Epithelial cell of proximal tubule (primary cell): ENCODE measurements at places on chromosomes 6 and 20. TPM values are rescaled to one million over a fixed set of nuclear protein-coding genes. Genes with fewer than 3 reads are reported as not detected.

Gene KCNK16
- total RNA-seq, result not detected in 2 replicates

Gene RCAN2
- 1.4 and 5.3 TPM in 2 replicates for total RNA-seq

Gene NR2E1
- not detected in 2 replicates for total RNA-seq

Gene BMP2
- 32.1 and 54.9 TPM in 2 replicates for total RNA-seq

Gene ARHGAP40
- total RNA-seq, result 1.7 and 5.6 TPM in 2 replicates

DNA sequence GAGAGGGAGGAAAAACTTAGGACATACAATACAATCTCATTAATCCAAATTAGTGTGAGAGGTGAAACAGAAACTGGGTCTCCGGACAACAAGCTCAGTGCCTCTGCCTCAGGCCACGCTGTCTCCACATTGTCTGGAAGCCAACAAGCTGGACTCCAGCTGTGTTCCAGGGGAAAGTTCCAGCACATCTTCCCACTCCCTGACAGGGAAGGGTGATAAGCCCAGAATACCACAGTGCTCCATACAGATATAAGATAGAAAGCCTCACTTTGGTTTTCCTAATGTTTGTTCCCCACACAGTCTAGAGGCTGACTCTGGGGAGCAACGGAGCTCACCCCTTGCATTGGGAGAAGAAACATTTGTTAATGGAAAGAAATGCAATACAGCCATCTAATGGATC lies 117.1 kb upstream of the SPTLC3 start:
- DNase-seq, result no peak

GRCh38 chr6:110938171-110938570 lies 20.3 kb upstream of the GTF3C6 start:
- DNase-seq, result no peak

DNA sequence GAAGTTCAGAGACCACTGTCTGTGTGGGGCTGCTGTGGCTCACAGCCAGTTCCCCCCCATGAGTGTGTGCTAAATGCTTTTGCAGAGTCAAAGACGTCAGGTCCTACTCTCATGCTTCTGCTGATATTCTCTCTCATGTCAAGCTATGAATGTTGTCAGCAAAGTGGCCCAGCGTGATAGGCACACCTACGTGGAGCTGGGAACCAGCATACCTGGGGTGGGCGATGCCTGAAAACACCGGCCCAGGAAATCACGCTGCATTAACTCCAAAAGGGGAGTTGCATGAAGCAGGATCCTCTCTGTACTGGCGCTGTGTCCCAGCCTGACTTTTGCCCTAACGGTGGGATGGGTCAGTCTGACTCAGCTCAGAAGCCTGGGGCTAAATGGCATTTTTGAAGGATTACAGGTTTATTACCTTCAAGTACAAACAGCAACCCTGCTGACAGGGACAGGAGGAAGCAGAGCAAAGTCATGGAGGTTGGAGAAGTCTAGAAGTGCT lies 9.0 kb upstream of the MRPS10 start:
- peak; percentile 91 for DNase-seq

GRCh38 chr6:4580361-4580760 lies 195.8 kb upstream of the CDYL start:
- DNase-seq, result no peak

DNA sequence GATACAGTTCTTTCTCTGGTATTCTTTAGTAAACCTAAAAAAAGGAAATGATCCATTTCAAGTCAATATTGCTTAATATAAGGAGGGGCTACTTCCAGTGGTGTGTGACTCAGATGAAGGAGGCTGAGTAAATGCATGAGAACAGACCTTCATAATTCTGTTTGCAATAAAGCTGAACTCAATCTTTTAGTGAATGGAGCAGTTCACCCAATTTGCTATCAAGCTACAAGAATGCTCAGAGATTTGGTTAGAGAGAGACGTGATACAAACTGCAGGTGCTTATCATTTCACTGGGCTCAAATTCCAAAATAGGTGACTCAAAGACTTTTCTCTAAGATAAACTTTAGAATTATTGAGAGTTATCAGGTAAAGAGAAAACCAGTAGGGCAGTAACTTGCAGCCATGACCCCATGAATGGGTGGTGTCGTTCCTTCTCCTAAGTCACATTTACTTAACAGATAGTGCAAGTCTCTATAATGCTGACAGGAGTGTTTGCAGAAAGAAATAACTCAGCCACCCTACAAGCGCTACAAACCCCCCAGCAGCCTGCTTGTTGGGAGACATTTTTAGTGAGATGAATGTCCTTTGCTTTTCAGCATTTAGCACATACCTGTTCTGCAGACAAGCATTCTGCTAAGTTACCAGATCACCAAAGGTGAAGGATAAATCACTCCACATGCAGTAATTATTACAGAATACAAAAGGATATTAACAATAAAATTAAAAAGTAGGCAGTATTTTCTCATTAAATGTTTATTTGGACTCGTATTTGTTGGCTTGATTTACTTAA lies 16.4 kb upstream of the BLOC1S5 start:
- DNase-seq, result peak; percentile 51

DNA sequence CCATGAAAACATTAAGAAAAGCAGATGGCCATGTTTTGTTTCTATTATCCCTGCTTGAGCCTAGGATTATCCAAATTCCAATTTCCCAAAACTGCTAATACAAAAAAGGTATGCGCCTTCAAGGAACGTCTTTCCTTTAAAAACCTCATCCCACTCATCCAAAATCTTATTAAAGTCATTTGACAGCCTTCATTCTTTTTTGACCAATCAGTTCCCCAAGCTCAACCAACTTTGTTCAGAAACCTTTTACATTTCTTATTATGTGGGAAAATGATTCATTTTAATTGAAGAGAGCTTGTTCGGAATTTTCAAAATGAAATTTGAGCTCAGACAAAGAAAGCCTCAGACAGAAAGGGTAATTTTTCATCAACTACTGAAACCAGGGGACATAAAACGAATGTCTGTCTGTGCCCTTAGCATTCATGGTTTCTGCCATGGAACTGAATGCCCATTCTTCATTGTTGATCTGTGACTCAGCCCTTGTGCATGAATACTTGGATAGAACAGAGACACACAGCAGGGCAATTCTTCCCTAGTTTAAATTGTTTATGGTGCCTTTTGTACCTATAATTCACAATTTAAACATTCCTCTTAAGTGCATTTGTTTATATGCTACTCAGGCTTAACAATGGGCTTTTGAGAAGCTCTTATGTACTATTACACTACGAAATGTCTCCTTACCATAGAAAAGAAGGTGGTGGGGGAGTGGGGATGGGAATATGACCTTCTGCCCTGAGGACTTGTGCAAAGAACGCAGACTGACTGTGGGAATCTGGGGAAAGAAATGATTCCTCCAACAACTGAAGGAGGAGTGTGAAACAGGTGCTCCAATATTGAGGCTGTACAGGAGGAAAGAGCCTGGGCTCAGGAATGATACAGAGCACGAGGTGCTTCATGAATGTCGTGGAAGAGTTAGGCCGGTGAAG lies 49.8 kb upstream of the ERVFRD-1 start:
- no peak for DNase-seq

DNA sequence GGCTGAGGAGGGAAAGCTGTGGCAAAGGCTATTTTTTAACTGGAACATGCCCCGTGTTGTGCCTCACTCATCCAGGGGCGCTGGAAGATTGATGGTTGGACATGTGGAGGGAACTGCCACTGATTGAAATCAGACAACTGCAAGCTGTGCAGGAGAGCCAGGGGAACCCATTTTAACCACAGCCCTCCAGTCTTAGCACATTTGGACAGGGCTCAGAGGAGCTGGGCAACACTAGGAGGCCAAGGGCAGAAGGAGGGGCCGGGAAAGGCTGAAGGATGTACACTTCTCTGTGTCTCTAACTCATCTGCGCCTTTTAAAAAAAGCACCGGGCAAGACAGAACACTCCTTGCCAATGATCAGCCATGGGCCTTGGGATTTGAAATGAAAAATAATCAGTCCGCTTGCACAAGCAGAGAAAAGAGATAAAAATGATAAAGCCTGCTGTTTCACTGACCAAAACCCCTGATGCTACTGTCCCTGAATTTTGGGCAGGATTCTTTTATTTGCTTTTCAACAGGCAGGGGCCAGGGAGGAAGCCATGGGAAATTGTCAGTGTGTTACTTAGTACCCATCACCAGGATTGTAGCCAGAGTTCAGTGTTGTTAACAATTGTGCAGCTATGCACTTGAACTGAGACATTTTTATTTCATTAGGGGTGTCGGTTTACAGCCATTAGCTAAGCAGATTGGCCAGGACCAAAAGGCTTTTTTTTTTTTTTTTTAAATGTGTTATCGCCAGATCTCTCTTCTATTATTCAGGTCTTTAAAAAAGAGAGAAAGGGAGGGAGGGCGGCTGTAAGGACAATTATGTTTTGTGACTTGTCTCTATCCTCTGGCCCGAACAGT lies 109.3 kb upstream of the EYA4 start:
- no peak for DNase-seq

- no peak for DNase-seq
Measured at GRCh38 chr6:35727231-35727934, 9.4 kb upstream of the ARMC12 start.

DNA sequence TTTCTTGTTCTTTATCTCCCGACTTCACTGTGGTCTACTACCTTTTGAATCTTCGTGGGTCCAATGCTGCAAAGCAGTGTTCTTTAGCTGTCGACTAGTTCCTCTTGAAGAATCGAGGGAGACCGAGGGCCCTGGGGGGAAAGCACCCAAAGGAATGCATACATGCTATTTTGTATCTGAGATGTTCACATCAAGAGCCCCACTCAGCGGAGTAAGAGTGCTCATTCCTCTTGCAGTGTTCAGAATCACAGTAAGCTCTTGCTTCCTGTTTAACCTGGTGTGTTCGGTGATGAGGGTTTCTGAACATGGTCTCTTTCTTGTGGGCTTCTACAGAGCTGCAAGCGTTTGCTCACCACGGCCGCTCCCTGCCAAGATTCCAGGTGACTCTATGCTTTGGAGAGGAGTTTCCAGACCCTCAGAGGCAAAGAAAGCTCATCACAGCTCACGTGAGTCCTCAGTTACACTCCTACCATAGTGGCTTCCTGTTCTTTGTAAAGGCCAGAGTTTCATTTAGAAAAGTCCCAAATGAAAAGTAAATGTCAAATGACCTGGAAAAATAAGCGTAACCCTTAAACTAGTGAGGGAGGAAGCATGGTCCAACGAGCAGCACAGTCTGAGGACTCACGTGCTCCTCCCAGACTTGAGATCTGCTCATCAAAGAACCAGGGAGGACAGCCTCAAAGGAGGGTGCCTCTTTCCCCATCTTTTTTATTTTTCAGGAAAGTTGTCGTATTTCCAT lies 13.3 kb downstream of the IRF4 start:
- DNase-seq, result no peak
